ENCODE measurements at places on chromosomes 13 and 19.

GRCh38 chr19:12665281-12665573 lies 1.3 kb downstream of the MAN2B1 start:
- DNase-seq = no peak

GRCh38 chr13:110600261-110600819 lies 15.0 kb upstream of the NAXD start:
- DNase-seq = no peak

DNA sequence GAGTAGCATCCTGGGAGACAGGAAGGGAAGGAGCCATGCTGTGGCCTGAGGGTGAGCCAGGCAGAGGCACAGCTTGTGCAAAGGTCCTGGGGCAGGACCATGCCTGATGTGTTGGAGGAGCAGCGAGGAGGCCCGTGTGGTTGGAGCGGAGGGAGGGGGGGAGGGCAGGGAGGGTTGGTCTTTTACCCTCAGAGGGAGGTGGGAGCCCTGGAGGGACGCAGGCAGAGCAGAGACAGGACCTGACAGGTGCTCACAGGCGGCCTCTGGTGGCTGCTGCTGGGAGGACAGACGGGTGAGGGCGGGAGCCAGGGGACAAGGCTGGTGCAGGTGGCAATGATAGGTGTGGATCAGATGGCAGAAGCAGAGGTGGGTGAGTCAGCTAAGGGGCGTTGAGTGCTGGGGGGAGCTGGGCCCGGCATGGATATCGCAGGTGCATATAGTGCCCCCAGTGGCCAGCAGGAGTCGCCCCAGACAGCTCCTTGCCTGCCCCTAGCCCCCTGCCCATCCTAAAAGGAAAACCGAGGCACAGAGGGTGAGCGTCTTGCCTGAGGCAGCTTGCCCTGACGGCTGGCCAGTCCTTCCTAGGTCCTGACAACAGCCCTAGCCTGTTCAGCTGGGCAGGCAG lies 9.8 kb upstream of the GNA15 start:
- peak; percentile 54 for DNase-seq

DNA sequence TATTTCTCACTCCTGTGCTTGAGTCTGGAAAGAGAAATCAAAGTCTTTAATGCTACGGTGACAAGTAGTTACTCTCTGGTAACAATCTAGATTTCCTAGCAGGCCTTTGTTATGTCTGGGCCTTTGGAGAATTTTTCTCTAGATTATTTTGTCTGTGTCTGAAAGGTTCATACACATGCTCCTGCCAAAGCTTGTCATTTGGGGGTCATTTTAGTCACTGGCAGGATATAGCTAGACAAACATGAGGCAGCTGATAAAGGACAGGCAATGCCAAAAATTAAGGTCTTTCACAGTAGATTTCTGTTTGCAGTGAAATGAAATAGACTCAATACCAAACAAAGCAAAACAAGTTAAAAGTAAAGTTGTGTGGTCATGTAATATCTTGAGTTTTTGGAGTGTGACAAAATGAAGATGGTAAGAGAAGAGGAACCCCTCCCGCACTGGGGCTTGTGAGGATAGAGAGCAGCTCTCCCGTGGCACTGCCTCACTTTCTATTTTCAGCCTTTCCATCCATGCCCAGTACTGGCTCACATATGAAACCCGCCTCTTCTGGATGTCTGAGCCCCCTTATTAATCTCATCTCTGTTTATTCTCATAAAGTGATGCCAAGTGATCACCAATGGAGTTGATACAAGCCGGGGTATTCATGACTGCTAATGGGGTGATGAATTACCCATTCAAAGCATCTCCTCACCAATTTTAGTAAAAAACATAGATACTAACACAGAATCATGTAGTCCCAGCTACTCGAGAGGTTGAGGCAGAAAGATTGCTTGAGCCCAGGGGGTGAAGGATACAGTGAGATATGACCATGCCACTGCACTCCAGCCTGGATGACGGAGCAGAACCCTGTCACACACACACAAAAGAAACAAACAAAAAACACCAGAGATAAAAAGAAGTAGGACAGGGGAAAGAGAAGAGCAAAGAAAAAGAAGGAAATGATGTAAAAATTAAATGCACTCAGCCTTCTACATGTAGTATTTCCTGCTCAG lies 389.3 kb downstream of the FGF14 start:
- DNase-seq = no peak

DNA sequence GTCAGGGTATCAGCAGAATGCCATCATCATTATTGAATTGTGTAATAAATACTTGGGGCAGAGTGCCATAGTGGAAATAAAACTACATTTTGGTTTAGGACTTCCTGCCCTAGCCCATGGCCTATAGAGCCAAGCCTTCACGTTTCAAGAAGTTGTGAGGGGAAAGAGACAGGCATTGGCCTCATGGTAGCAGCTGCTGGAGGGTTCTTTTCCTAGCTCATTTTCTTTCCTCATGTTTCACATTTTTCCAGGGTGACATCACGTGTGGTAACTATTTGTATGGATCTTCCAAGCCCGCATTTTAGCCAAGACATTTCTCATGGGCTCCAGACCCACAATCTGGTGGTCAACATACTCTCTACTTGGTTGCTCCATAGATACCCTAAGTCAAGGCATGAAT lies 80.4 kb downstream of the LRCH1 start:
- peak; percentile 48 for DNase-seq

DNA sequence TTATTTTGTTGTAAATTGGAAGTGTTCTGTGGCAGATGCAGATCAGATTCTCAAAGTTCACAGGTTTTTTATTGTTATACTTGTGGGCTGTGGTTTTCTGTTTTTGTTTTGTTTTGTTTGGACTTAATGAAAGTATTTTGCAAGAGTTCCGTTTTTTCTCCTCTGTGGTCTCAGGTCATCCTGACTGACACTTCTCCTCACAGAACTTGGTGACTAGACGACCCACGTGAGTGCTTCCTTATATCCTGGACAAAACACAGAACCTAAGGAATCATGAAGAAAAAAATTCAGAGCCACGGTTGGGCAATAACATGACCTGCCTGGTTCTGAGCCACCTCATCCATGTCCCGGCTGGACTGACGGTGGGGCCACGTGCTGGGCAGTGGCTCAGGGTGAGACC lies 2.5 kb upstream of the RFPL4AL1 start:
- no peak for DNase-seq

DNA sequence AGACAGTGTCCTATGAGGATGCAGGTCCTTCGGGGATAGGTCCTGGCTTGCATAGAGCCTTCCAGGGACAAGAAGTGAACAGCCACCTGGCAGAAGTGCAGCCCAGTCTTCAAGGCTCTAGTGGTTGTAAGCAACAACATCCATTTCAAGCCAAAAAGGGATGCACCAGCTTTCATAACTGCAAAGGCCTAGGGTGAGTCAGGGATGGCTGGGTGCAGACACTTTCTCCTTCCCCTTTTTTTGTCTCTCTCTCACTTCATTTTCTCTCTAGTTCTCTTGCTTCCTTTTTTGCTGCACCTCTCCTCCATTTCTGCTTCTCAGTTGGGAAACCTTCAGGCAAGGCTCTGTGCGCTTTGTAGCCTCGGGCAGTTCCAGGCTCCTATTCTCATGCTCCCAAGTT lies 196.2 kb upstream of the ZNF536 start:
- no peak for DNase-seq

DNA sequence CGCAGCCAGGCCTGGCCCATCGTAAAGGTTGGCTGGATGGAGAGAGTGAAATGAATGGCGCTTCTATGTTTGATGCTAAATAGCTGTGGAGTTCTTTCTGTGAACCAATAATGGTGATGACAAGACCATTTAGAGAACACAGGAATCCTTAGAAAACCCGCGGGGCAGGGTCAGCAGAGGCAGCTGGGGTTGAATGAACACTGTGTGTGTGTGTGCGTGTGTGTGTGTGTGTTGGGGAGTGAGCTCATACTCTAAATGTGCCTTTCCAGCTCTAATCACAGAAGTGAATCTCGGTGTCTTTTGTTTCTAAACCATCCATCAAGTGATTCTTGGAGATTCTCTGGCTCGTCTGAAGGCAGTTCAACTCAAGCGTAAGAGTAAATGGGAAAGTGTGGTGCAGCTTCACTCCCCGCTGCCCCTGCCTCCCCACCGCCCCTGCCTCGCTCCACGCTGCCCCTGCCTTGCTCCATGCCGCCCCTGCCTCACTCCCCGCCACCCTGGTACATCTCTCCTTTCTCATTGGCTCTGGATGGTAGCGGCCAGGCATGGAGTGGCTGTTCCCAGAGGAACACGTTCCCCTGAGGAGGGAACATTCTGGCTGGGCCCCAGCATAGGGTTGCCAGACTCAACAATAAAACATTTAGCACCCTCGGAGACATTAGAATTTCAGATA lies 21.2 kb downstream of the TMPRSS9 start:
- no peak for DNase-seq

Data from epithelial cell of esophagus (primary cell).